ENCODE measurements at places on chromosomes 2 and 18.

DNA sequence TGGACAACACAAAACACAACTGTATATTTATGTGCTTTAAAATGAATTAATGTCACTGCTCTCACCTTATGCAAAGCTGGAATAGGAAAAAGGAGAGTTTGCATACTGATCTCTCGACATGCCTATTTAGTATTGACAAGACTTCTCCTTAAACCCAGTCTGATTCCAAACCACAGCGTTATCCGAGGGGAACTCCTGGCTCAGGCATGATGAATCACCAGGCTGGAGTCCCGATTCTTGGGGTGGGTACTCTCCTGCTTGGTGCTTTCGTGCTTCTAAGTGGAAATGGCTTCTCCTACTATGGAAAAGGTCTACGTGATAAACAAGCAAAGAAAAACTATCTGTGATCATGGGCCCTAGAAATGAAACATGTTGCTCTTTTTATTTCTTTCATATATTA is 88.9 kb upstream of the SLC35G4 start:
- DNase-seq = no peak
- H3K27me3 ChIP-seq = no peaks in the 10 kb centered on the region
- H3K4me3 ChIP-seq = no peak overlapping the region
- no peak overlapping the region for H3K27ac ChIP-seq
- no peaks in the 10 kb centered on the region for H3K4me1 ChIP-seq

GRCh38 chr2:205610437-205610836 is 71.9 kb upstream of the NRP2 start:
- DNase-seq = no peak
- no peaks in the 10 kb centered on the region for H3K4me1 ChIP-seq
- H3K4me3 ChIP-seq = no peak overlapping the region
- H3K36me3 ChIP-seq = no peaks in the 10 kb centered on the region
- H3K27ac ChIP-seq = no peak overlapping the region

DNA sequence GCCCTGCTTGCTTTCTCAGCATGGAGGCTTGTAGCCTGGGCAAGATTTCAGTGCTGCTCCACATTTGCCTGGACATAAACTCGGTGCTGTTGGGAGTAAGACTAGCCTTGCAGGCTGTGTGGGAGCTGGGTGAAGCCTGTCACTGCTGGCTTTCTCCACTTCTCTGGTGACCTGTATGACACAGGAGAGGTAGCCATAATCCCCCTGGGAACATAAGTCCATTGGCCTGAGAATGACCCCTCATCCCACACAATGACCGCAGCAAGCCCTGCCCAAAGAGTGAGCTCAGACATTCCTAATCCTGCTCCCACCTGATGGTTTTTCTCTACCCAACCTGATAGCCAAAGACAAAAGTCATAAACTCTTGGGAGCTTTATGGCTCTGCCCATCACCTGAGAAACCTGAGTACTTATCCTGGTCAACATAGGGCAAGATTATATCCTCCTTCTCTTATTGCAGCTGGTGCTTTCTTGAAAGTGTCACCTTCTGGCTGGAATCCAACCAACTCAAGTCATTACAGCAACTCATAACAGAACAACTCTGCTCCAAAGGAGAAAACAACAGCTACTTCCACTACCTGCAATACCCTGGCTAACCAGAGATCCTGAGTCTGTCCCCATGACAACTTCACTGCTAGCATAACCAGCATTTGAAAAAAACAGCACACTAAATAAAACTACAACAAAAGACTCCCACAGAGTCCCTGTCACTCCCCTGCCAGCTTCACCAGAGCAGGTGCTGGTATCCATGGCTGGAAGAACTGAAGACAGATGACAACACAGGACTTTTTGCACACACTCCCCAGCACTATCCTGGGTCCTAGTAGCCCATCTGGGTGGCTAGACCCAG is 834.4 kb upstream of the DDX18 start:
- H3K27ac ChIP-seq = no peak overlapping the region
- H3K4me3 ChIP-seq = no peak overlapping the region
- no peaks in the 10 kb centered on the region for H3K27me3 ChIP-seq
- DNase-seq = no peak
- no peaks in the 10 kb centered on the region for H3K4me1 ChIP-seq

GRCh38 chr18:8272254-8272653 is 337.0 kb upstream of the RAB12 start:
- H3K4me1 ChIP-seq = no peaks in the 10 kb centered on the region
- no peak overlapping the region for H3K4me3 ChIP-seq
- H3K36me3 ChIP-seq = no peaks in the 10 kb centered on the region
- no peak overlapping the region for H3K27ac ChIP-seq
- no peak for DNase-seq

GRCh38 chr2:155298001-155298400 is 599.5 kb downstream of the KCNJ3 start:
- no peaks in the 10 kb centered on the region for H3K4me1 ChIP-seq
- no peak overlapping the region for H3K4me3 ChIP-seq
- no peak overlapping the region for H3K27ac ChIP-seq
- no peak for DNase-seq
- no peaks in the 10 kb centered on the region for H3K27me3 ChIP-seq

DNA sequence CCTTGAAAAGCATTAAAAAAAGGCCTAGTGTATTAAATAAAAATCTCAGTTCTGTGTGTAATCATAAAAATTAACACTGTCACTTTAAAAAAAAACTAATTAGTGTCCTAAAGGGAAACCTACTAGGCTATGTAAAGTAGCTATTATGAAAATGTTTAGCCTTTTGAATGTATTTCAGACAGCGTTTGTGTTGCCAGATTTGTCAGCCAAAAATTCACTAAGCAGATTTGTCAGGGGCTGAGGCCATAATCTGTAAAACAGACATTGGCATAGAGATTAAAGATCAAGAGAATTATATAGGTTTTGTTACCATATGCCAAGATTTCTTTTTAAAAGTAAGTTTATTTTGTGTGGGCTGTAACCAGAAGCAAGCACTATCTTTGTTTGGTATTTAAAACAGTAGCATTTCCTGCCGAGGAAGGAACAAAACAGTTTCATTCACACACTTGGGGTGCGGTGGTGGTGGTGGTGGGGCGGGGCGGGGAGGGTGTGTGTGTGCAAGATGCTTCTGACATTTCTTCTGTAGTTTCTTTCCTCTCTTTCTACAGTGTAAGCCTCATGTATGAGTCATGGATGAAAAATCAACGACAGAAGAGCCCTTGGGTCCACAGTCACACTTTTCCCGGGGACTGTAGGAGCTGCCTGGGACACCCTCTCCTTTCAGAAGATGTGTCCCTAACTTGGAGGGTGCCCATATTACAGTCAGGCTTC is 328.5 kb upstream of the FANCL start:
- H3K36me3 ChIP-seq = no peaks in the 10 kb centered on the region
- DNase-seq = no peak
- H3K4me1 ChIP-seq = no peaks in the 10 kb centered on the region
- no peak overlapping the region for H3K4me3 ChIP-seq

GRCh38 chr2:41475959-41476358 is 571.9 kb upstream of the PKDCC start:
- H3K27me3 ChIP-seq = no peaks in the 10 kb centered on the region
- H3K4me1 ChIP-seq = no peaks in the 10 kb centered on the region
- no peak overlapping the region for H3K27ac ChIP-seq
- no peak overlapping the region for H3K4me3 ChIP-seq
- H3K36me3 ChIP-seq = no peaks in the 10 kb centered on the region
- no peak for DNase-seq

GRCh38 chr2:85754313-85755095 is 713 bp downstream of the ATOH8 start:
- H3K4me1 ChIP-seq = peaks cover 23% of the 10 kb centered on the region
- H3K27me3 ChIP-seq = peaks cover 32% of the 10 kb centered on the region
- H3K27ac ChIP-seq = no peak overlapping the region
- H3K4me3 ChIP-seq = no peak overlapping the region
- DNase-seq = peak; percentile 22

DNA sequence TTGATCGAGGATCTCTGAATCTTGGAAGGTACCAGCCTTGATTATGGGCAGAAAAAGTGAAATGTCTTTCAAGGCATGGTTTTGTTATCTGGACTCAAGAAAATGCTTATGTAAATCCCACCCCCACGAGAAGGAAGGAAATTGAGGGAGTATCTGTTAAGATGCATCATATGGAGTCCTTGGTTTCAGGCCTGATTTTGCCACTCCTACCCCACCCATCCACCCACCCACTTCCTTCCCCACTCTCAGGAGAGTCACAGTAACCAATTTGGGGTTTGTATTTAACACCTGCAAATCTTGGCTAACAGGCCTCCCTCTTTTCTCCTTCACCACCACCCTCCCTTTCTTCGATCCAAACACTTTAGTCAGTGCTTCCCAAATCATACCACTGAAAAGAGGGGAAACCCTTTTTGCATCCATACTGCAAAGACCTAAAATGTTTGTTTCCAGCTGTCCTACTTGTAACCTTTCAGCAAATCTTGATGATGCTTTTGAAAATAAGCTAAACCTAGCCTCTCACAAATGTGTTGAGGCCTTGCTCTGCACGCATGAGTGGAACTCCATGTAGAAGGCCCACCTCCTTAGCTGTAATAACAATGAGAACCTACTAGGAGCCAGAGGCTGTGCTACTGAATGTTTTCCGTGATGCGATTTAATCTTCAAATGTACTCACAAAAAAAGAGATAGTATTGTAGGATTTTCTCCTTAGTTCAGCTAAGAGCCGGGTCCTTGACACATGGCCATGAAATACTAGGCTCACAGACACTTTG is 34.8 kb downstream of the POU3F3 start:
- DNase-seq = no peak
- H3K4me1 ChIP-seq = no peaks in the 10 kb centered on the region
- H3K27ac ChIP-seq = no peak overlapping the region
- H3K36me3 ChIP-seq = no peaks in the 10 kb centered on the region
- no peaks in the 10 kb centered on the region for H3K27me3 ChIP-seq

GRCh38 chr2:229152674-229153073 is 118.4 kb downstream of the PID1 start:
- no peak overlapping the region for H3K27ac ChIP-seq
- DNase-seq = no peak
- H3K36me3 ChIP-seq = no peaks in the 10 kb centered on the region
- no peaks in the 10 kb centered on the region for H3K4me1 ChIP-seq

DNA sequence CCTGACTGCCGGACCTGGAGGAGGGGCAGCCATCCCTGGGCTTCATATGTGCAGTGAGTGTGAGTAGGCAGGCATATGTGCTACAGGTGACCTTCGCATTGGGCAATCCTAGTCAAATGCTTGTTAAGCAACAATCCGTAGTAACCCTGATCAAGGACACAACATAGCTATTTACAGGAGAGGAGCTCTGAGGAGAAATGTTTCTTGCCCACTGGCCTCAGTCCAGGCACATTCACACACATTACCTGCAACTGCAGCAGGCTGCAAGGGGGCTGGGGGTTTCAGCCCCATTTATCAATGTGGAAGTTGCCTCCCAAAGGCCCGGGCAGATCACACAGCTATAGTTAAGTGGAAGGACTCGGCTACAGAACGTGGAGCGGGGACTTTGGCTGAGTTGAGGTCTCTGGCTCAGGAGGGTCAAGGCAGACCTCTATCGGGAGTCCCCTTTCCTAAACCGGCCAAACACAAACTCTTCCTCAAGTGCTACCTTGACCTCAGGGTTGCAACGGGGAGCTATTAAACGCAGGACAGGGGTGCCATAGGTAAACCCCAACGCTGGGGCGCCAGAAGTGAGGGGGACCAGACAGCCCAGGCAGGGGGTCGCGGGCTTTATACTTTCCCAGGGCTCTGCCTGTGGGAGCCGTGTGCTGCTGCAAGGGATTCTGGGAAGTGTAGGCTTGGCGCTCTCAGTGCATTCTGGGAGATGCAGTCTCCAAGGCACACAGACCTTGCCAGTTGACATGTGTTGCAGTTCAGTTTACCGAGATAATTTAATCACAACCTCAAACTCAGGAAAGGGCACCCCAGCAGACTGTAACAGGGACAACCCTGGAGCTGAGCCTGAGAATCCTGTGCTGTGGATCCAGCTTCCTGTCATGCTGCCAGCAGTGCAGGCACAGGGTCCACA is 9.4 kb downstream of the KHK start:
- H3K27ac ChIP-seq = no peak overlapping the region
- peaks cover 9% of the 10 kb centered on the region for H3K4me1 ChIP-seq
- H3K36me3 ChIP-seq = no peaks in the 10 kb centered on the region
- DNase-seq = peak; percentile 39
- no peak overlapping the region for H3K4me3 ChIP-seq

DNA sequence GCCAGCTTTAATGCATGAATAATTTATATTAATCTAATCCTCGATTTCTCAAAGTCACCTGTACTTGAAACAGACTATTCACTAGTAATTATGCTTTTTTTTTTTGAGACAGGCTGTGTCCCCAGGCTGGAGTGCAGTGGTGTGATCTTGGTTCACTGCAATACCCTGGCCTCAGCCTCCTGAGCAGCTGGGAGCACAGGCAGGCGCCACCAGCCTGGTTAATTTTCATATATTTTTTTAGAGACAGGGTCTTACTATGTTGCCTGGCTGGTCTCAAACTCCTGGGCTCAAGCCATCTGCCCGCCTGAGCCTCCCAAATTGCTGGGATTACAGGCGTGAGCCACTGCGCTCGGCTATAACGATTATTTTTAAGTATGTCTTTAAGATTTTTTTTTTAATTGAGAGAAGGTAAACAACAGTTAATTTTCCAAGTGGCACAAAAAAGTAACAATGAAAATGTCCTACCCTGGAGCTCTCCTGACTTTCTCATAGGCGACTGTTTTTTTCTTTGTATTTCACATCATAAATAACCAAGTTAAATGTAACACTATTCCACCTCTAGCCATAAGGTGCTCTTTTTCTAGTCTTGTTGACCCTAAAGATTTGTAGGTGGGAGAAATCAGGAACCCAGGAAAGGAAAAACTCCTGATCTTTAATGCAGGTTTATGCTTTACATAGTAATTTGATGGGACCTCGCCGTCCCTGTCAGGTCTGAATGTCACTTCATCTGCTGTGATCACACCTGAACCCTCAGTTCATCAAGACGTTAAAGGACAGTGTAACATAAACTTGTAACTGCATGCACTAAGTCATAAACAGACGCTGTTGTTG is 1.3 kb upstream of the ANKRD12 start:
- H3K4me3 ChIP-seq = peak overlapping the region; percentile 88
- DNase-seq = no peak
- peaks cover 69% of the 10 kb centered on the region for H3K4me1 ChIP-seq

GRCh38 chr2:240622531-240623235 is 2.6 kb upstream of the GPR35 start:
- H3K27me3 ChIP-seq = no peaks in the 10 kb centered on the region
- no peak for DNase-seq
- peak overlapping the region; percentile 81 for H3K27ac ChIP-seq
- no peaks in the 10 kb centered on the region for H3K36me3 ChIP-seq

DNA sequence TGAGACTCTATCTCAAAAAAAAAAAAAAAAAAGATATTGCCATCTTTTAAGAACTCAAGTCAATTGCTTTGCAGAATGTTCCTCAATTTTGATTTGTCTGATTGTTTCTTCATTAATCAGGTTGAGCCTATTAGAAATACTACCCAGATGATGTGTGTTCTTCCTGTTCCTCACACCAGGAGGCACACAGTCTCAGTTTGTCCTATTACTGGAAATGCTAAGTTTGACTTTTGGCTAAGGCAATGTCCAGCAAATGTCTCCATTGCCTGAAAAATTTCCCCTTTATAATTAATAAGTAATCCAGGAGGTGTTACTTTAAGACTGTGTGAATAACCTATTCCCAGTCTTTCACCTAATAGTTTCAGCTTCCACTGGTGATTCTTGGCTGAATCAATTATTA is 28.4 kb downstream of the BOLA3 start:
- H3K4me3 ChIP-seq = no peak overlapping the region
- H3K27ac ChIP-seq = peak overlapping the region; percentile 70
- no peaks in the 10 kb centered on the region for H3K4me1 ChIP-seq
- DNase-seq = no peak
- H3K36me3 ChIP-seq = no peaks in the 10 kb centered on the region

GRCh38 chr18:23738151-23738550 is 48.9 kb downstream of the LAMA3 start:
- H3K27ac ChIP-seq = no peak overlapping the region
- no peaks in the 10 kb centered on the region for H3K27me3 ChIP-seq
- H3K4me3 ChIP-seq = no peak overlapping the region
